C1 segment of cervical spinal cord (tissue), 14 donors: ENCODE measurements at places on chromosomes 16 and 17.
A peak's percentile ranks its signal among the peaks of the same experiment; 100 is the strongest.

- DNase-seq: peak; percentile 59
These were observed at the start of gene MPG for GRCh38 chr16:77807-78443. TSS of gene MPG (plus strand) at chr16:78225. CDS start at chr16:78310, 85 bp downstream.

GRCh38 chr16:24729951-24730815, 732 bp downstream of the TNRC6A start:
- DNase-seq: peak; percentile 1

- no peak for DNase-seq
These were observed 323 bp upstream of the KRTAP9-9 start for GRCh38 chr17:41254861-41255260.

DNA sequence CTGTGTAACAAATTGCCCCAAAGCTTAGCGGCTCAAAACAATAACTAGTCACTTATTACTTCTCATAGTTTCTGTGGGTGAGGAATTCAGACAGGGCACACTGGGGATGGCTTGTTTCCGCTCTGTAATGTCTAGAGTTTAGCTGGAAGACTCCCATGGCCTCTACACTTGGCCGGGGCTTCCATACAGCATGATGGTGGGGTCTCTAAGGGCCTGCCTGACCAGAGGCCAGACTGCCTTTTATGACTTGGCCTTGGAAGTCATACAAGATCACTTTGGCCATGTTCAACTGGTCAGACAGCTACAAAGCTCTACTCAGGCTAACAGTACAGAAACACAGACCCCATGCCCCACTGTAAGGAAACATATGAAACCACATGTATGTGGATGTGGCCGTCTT, 8.2 kb downstream of the GLP2R start:
- no peak for DNase-seq

DNA sequence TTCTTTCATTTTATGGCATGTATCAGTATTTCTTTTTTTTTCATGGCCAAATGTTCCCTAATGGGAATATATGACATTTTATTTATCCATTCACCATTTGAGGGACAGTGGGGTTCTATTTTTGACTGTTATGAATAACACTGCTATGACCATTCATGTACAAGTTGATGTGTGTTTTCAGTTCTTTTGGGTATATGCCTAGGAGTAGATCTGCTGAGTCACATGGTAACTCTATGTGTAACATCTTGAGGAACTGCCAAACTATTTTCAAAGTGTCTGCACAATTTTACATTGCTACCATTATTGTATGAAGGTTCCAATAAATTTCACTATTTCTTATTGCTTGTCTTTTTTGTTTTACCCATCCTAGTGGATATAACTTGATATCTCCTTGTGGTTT, 223.0 kb downstream of the TANC2 start:
- no peak for DNase-seq
